Substantia nigra (tissue), 51 donors: ENCODE measurements at places on chromosomes 3 and 15.

DNA sequence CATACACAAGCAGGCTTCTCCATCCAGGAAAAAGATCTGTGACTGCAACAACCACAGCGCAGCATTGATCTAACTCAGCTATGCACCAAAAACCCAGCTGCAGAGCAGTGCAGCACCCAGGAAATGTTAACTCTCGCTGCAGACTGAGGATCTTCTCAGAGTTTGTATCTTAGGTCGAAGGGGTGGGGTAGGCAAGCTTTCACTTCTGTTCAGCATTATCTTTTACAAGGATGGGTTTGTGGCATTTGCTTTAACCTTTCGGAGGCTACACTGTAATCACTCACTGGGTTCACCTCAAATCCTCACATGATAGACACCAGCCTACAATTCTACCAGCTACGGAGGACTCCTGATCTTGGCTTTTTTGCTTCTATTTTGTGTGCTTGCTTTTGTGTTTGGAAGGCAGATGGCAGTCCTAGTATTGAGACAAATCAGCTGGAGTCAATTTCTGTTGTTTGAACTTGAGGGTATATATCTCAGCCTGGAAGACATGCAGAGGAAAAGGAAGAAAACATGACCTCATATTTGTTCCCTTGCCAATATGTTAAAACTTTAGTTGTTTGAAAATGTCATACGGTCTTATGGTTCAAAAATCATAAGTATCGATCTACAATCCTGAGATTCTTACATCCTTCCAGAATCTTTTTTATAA is 25.2 kb downstream of the LRRK1 start:
- DNase-seq: no peak

DNA sequence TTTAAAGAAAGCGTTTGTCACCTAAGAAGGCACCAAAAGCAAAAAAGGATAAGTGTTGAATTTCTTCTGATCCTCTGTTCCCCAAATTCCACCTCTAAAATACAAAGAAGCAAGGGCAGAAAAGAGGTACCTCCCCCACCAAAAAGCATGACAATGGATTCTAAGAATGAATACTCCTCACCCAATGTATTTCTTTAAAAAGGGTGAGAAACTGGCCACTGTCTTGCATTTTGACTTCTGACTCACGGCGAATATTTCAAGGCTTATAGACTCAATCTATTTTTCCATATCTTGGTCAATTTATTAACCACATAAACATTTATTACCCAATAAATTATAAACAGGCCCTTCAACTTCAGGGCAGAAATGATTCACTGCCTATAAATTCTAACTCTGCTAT is 131.1 kb downstream of the NR1I2 start:
- DNase-seq: no peak

DNA sequence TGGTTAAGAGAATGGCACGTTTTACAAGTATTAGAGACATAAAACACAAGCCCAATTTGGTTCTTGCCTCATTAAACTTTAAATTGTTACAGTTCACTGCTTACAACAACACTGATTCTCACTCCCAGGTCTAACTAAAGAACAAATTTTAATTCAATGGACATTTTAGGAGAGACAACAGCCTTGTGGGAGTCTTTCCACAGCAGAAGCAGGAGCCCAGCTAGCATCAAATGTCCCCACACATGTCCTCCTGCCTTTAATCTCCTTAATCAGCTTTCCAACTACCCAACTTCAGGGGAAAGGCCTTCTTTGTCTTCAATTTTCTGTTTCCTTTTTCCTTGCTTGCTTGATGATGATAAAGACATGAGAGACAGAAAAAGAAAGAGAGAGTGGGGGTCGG is 287.8 kb upstream of the WNT5A start:
- no peak for DNase-seq

- DNase-seq: no peak
Observed at GRCh38 chr3:63470745-63471144, 181.7 kb upstream of the SNTN start.

DNA sequence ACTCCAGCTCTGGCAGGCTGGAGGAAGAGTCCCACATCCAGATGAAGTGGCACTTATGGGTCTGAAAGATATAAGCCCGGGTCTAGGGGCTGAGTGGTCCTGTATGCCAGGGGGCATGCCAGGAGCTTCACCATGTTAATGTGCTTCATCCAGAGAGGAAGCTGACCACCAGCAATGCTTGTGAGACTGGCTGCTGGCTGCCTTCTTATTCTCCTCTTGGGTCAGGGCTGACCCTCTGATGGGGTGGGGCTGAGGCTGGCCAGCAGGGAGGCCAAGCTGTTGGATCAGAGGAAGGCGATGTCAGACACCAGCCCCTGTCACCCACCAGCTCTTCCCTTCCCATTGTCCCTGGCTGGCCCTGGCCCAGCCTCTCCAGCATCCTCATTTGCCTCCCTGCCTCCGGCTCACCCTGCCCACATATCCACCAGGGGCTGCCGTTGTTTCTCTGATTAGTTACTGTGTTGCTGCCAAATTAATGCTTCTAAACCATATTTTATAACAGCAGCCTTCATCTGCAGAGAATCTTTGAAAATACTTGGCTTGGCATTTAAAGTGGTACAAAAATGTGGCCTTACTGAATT is 20.4 kb upstream of the PSTPIP1 start:
- no peak for DNase-seq

DNA sequence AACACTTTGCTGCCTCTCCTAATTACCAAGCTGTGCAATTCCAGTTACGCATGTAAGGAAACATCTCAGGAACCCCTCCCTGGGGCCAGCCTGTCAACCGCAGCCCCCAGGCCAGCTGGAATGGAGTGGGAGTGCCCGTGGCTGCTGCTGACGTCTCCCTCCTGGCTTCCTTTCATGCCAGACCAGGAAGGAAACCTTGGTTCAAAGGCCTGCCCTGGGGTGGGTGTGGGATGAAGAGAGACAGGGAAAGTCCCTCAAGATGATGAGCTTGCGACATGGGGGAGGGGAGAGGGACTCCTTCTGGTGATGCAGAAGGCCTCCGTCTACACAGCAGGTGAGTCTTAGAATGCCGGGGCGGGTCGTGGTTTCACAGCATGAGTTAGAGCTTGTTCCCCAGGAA is 11.4 kb upstream of the CYP11A1 start:
- DNase-seq: no peak

DNA sequence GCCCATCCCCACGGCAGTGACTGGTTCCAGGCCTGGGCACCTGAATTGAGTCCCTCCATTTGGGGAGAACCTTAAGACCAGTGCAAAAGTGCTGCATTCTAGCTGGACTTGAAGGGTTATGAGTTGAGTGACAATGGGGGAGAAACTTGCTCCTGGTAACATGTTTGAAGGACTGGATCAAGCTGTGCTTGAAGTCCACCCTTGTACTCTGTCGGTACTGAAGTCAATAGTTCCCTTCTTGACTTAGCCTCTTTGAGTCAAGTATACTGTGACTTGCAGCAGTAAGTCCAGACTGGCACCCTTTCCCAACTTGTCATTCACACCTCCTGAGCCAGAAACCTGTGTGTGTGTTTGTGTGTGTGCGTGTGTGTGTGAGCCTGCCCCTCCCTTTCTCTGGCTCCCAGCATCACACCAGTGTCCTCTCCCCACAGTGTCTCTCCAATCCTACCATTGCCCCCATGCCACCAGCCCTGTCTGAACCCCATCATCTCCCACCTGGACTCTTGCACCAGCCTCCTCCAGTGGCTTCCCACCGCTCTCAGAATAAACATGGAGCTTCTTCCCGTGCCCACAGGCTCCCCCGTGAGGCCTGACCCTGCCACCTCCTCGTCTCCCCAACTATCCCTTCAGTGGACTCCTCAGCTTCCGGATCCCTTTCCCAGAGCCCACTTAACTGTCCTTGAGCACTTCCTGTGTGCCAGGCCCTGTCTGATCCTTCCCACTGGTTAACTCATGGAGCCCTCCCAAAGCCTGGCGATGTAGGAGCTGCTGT is 10.2 kb upstream of the FBLN2 start:
- DNase-seq: no peak

GRCh38 chr15:62856466-62857246 is 185.9 kb upstream of the TPM1 start:
- DNase-seq: no peak

GRCh38 chr3:197297476-197298340 is 704 bp downstream of the DLG1 start:
- peak; percentile 88 for DNase-seq

- no peak for DNase-seq
Observed at GRCh38 chr3:179731544-179731943, 78.7 kb downstream of the USP13 start.

- DNase-seq: no peak
Observed at GRCh38 chr3:119500265-119500664, 1.9 kb downstream of the TIMMDC1 start.

DNA sequence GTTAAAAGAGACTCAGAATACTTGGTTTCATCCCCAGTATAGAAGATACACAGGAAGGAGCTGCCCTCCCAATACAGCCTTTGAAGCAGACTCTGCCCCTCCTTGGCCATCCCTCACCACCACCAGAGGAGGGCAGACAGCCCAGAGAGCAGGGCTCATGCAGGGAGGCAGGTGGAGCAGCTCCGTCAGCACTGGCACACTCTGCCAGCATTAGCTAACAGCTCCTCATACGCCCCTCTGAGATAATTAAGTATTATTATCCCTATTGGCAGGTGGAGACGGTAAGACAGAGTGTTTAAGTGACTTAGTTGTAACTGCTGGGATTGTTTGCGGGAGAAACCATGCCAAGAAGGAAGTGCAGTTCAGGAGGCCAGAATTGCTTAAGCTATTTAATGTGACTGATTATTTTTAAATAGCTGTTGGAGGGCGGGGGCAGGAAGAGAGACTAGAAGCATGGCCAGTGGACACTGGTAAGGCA is 434.0 kb downstream of the EPHB1 start:
- no peak for DNase-seq

GRCh38 chr15:87736891-87737389 is 519.6 kb downstream of the NTRK3 start:
- no peak for DNase-seq

- DNase-seq: no peak
Observed at GRCh38 chr3:65951836-65952505, 86.7 kb downstream of the MAGI1 start.

- DNase-seq: no peak
Observed at GRCh38 chr3:192860454-192860853, 57.2 kb downstream of the MB21D2 start.

GRCh38 chr3:45017821-45018220 is 8.3 kb upstream of the CLEC3B start:
- no peak for DNase-seq

- DNase-seq: no peak
Observed at GRCh38 chr15:68834346-68834745, 13.7 kb upstream of the ANP32A start.

DNA sequence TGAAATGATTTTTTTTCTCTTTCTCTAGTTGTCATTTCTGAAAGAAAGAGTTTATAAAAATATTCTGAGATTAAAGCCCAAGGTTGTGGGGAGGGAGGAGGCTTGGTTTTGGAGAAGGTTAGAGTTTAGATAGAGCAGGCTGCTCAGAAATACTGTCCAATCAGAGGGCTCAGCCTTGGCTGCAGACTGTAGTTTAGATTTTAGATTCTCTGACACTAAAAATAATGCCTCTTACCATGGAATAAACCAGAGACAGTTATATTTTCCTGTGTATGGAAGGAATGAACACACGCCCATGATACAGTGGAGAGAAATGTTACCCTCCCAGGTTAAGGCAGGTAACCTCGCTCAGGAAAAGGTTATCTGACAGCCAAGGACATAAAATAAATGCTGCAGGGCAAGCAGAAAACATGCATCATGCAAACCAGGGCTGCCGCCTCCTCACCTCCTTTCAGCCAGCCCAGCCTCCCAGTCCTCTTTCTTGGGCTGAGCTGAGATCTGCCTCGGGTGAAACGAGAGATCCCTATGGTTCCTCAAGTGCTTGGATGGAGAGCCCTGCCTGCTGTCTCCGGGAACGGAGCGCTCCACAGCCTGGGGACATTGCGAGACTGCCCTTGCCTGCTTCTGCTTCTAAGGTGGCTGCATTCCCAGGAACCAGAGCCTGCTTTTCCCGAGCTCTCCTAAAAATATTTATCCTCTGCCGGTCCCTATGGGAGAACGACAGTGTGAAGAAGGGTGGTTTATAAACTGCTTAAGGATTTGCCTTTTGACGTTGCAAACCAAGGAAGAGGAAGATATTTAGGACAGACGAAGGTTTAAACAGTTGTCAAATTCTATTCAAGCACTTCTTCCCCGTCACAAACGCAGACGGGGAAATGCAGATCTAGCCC is 848 bp downstream of the NCEH1 start:
- DNase-seq: no peak

- DNase-seq: no peak
Observed at GRCh38 chr3:195468391-195468776, 25.6 kb upstream of the ACAP2 start.

GRCh38 chr3:117562000-117562399 is 852.4 kb downstream of the TUSC7 start:
- no peak for DNase-seq

- no peak for DNase-seq
Observed at GRCh38 chr3:152620395-152620794, 214.5 kb upstream of the P2RY1 start.

GRCh38 chr15:53437985-53438841 is 321.2 kb downstream of the WDR72 start:
- no peak for DNase-seq

DNA sequence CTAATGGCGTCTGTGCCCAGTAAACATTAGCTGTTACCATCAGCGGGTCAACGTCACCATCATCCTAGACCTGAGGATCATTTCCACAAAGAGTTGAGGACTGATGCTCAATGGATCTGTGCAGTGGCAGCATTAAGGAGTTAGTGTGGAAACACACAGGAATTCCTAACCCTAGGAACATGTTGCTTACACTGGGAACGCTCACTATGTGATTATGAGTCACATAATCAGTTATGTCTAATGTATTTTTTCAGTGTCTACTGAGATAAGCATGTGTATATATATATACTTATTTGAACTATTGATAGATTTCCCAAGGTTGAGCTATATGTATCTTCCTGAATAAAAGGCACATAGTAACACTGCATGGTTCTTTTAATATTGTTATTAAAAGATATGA is 19.0 kb downstream of the ARNT2 start:
- no peak for DNase-seq

DNA sequence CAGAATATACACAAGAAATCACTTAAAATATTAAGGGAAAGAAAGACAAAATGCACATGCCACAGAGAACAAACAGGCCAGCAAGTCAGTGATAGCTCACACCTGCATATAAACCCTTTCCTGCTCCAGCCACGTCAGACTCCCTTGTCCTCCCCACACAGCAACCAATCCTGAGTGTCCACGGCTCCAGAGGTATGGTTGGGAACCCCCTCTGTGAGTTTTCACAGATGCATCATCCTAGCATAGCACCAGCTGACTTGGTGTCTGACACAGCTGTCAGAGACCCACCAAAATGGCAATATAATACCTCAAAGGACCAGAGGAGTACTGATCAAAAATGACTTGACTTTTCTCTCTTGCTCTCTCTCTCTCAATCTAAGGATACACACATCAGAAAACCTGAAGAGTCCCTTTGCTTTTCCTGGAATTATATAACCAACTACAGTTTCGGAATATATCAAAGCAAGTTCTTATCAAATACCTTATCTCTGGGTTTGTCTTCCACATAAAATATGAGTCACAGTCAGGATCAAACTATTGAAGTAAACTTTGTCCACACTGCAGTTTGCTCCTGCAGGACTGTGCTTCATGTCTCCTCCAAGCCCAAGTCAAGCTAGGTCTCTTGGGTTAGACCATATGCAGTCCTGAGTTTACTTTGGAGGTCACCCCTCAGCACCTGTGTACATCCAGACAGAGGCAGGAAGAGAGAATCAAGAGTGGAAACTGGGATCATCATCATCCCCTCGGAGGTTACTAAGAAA is 187.1 kb upstream of the THBS1 start:
- no peak for DNase-seq
